ENCODE measurements at places on chromosomes 2 and 18.

GRCh38 chr2:1744446-1745170, at the start of gene PXDN:
TSS of gene PXDN (minus strand) at chr2:1744515. CDS start at chr2:1744455, 60 bp downstream.
- DNase-seq = no peak

GRCh38 chr2:95366514-95366913, 36.0 kb upstream of the FAHD2A start:
- no peak for DNase-seq

GRCh38 chr18:25517881-25518715, 166.1 kb upstream of the ZNF521 start:
- DNase-seq = no peak

GRCh38 chr18:51069885-51070284, 39.9 kb downstream of the SMAD4 start:
- DNase-seq = no peak

GRCh38 chr2:187528042-187528441, 26.2 kb downstream of the TFPI start:
- DNase-seq = no peak

GRCh38 chr18:13452388-13452811, 233.8 kb downstream of the LDLRAD4 start:
- DNase-seq = no peak

GRCh38 chr2:134782792-134783191, 55.6 kb upstream of the ACMSD start:
- no peak for DNase-seq

DNA sequence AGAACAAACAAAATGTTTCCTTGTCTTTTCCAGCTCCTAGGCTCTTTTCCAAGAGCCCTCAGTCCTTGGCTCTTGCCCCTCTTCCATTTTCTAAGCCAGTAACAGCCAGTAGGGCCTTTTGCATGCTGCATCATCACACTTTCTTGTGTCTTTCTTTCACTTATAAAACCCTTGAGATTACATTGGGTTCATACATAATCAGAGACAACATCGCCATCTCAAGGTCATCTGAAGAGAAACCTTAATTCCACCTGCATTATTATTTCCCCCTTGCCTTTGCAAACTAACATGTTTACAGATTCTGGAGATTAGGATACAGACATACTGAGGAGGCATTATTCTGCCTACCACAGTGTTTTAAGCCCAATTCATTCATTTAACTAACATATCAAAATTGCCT, 697.3 kb downstream of the TRIB2 start:
- no peak for DNase-seq

DNA sequence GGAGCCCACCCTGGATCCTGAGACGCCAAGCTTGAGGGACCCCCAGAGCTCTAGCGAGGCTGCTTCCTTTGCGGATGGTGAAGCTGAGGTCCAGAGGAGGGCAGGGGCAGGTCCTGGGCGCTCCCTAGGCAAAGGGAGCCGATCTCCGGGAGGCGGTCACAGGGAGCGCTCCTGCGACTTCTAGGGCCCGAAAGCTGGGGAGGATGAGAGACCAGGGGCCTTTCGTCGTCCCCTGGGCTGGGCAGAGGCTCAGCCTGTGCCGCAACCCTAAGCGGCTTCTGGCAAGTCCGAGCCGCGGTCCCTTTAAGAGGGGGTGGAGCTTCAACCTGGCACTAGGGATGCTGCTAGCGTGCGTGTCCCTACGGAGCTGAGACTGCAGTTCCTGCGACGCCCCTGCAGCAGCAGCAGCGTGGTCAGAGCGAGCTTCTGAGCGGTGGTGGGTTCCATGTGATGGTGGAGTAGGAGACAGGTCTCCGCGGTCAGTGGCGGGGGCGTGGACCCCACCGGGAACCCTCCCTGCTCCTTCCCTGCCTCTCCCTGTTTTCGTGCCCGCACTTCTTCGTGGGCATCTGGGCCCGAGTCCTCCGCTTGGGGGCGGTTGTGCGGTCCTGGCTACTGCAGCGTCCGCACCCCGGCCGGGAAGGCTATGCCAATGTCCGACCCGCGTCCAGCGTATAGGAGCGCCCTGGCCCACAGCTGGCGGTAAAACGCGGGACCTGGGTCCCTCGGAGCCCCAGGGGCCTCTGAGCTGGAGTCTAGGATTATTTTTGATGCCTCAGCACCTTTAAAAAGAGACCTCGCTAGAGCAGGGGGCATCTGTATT, 154.6 kb downstream of the CCDC74A start:
- peak; percentile 11 for DNase-seq

GRCh38 chr2:37357069-37357468, 12.6 kb downstream of the QPCT start:
- DNase-seq = no peak

DNA sequence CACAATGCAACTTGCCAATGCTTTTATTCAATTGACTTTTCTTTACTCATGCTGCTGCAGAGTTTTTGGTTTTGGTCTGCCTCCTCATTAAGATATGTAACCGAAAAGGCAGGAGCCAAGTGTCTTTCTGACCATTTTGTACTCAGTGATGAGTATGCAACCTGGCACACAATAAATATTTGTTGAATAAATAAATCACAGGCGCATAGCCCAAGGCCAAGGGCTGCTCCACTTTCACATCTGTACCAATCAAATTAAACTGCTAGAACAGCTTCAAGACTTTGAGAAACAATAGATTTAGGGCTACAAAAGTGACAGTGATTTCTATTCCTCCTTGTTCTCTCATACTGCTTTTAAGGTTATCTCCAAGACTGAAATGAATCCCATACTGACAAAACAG, 828.2 kb downstream of the RNF144A start:
- DNase-seq = no peak

DNA sequence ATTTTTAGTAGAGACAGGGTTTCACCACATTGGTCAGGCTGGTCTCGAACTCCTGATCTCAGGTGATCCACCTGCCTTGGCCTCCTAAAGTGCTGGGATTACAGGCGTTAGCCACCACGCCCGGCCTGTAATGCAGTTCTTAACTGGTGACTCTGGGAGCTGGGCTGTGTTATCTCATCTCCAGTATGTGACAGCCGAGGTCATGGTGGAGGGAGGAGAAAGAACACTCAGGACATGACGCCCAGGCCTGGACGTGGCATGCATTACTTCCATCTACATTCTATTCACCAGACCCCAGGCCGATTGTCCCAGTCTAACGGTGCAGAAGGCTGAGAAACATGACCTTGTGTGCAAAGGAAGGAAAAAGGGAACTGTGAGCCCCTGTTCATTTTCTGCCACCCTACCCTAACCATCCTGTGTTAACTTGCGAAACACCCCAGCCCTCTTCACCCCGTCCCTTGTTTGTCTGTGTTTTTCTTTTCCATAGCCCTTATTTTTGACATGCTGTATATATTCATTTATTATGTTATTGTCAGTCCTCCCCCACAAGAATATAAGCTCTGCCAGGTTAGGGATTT, 88.1 kb upstream of the ASAP2 start:
- no peak for DNase-seq

DNA sequence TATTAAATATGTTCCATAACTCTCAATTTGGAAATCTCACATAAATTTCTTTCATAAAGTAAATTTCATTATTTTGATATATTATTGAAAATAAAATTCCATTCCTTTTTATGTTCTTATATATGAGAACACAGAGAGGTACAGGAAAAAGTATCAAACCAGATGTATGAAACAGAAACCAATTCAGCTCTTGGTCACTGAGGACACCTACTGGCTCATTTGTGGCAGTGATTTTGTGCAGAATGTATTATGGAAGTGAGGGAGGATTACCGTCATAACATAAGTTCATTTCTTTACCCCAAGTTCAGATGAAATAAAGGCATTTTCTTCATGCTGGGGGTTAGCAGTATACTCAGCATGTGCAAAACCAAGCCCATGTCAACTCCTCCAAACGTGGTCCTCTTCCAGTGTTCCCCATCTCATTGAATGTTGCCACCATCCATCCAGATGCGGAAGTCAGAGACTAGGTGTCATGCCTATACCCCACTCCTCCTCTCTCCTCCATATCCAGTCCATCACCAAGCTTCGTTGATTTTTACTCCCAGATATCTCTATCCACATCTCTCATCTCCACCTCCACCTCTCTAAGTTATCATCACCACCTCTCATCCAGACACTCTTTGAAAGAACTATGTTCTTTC, 41.7 kb upstream of the MALL start:
- DNase-seq = no peak
